GM04503 (cell line): ENCODE measurements at places on chromosomes 16 and 17.

DNA sequence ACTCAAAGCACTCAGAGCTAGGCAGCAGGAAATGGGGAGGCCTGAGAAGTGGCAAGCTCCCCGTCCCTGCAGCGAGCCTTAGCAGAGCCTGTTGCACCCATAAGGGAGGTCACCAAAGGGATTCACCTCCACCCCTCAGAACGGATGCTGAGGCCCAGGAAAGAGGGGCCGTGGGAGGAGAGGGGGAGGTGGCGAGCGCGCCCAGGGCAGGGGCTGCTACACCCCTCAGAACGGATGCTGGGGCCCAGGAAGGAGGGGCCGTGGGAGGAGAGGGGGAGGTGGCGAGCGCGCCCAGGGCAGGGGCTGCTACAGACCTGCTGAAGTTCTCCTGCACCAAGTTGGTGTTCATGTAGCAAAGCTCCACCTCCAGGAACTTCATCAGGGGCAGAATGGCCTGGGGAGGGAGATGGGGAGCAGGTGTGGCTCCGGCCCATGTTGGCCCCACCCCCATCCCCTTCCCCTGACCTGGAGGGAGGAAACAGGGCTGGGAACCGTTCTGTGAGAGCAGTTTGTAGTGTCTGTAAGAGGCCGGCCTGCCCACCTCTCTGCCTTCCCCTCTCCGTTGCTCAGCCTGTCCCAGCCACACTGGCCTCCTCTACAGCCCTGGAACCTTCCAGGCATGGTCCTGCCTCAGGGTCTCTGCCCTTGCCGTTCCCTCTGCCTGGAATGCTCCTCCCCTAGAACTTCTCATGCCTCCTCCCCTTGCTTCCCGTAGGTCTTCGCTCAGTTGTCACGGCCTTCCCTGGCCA lies 11.4 kb downstream of the UNC13D start:
- DNase-seq, result no peak

GRCh38 chr17:61313461-61314326 lies 85.9 kb upstream of the TBX2 start:
- DNase-seq, result no peak

DNA sequence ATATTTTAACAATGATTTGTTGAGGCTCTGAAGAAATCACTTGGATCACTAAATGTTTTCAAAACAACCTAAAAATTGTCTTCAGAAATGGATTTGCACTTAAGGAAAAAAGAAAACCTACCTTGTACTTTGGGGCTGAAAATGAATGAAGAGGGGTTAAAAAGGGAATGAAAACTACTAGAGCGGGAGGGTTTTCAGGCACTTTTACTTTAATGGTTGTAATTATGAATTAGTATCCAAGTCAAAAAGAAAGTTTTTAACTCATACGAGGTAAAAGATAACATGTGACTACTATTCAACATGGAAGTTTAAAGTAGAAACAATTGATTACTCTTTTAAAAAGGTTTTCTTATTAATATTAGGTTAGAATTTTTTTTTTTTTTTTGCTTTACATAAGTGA lies 5.1 kb downstream of the IGF2BP1 start:
- no peak for DNase-seq

DNA sequence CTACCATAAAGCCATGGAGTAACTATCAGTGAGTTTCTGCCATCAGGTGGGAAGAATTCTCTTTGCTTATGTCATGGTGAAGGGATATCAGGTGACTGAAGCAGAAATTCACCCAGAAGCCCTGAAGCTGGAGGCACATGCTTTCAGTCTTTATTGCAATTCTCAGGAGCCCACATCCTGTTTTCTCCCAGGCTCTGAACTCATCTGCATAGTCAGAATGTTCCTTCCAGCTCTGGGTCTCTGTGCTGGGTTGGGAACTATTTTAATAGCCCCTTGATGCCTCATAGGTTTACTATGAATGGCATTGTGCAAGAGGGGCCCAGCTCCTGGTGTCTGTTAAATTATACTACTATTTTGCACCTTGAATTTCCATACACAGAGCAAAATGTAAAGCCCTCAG lies 198.4 kb upstream of the SOX9 start:
- DNase-seq, result peak; percentile 52

- no peak for DNase-seq
Measured at GRCh38 chr17:33948309-33948708, 306.8 kb upstream of the CCL2 start.

GRCh38 chr17:8480011-8480976 lies 44.6 kb downstream of the NDEL1 start:
- no peak for DNase-seq

GRCh38 chr16:81401035-81401950 lies 43.3 kb upstream of the CMIP start:
- DNase-seq, result no peak

GRCh38 chr17:43020789-43021740 lies 1.1 kb downstream of the VAT1 start:
- peak; percentile 59 for DNase-seq

- DNase-seq, result no peak
Measured at GRCh38 chr17:12068946-12069345, 48.3 kb downstream of the MAP2K4 start.

DNA sequence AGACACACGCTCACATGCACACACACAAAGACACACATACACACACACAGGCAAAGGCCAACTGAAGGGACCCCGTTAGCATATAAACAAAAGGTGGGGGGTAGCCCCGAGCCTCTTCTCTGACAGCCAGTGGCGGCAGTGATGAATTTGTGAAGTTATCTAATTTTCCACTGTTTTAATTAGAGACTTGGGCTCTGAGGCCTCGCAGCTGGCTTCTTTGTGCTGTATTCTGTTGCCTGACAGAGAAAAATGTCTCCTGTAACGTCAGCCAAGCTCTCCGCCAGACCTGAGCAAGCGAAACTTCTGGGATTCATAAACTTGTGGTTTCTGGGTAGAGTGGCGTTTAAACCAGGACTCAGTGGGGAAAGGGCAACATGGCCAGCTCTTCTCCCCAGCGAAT lies 113.9 kb upstream of the FOXF1 start:
- peak; percentile 57 for DNase-seq

DNA sequence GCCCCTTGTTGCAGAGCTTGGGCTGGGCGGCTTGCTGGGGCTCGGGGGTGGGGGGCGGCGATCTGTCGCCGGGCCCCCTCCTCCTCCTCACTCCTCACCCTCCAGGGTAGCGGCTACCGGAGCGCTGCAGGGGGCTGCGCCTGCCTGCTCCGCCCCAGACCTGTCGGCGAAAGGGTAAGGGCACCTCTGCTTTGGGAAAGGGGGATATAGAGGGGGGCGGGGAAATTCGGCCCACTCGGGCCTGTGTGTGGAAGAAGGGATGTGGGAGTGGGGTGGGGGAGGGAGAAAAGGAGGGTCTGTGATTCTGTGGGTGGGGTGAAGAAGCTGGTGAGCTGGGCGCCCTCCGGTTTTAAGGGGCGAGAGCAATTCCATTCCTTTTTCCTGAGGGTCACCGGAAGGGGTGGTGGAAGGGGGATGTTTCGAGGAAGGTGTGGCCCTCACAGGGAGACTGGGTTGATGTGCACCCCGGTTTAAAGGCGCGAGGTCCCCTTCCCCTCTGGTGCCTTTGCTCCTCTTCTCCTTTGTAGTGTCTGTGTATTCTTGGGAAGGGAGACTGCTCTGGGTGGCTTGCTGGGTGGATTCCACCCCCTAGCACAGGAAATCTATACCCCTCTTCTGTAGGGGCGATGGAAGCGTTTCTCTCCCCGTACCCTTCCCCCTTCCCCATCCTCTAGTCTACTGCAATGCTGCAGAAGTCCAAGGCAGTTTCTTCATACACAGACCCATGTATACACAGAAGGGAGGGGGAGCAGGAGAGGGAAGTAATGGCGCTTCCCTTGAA lies 878 bp downstream of the TAOK1 start:
- DNase-seq, result no peak

- DNase-seq, result no peak
Measured at GRCh38 chr16:80954985-80955384, 51.7 kb downstream of the CMC2 start.

GRCh38 chr16:15849209-15849981 lies 7.4 kb downstream of the MYH11 start:
- DNase-seq, result no peak

DNA sequence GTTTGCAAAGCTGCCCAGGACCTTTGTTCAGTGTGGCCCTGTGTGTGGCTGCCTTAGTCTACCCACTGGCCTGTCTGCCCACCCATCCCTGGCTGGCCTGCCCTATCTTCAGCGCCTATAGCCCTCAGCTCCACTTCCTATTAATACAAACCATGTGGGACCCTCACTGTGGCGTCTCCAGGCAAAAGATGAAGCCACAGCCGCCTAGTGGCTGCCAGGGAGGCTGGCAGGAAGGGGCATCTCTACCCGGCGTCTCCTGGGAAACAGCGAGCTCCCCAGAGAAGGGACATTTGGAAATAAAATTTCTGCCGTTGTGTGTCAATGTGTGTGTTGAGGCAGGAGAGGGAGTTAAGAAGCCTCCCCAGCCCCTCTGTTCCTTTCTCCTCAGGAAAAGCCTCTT lies 31.5 kb downstream of the NEUROD2 start:
- no peak for DNase-seq

DNA sequence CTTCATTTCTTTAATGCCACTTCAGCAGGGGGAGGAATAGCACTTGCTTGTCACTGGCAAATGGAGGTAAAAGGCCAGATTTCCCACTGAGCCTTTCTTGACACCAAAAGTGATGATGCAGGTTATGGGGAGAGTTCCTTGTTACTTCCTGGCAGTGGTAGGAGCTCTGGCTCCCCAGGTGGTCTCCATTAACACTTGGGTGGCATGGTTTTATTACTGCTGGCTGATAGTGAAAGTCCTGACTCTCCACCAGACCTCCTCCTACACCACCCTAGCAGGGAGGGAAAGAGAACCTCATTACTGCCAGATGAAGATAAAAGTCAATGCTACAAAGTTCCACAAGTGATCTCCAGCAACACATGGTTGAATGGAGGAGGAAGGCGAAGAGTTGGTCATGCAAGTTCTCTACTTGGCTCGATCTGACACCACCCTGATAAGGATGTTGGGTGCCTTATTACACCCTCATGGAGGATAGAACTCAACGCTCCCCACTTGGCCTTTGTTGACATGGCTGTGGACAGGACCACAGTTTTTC lies 152.7 kb upstream of the GNAO1 start:
- no peak for DNase-seq

- no peak for DNase-seq
Measured at GRCh38 chr17:36069136-36069535, 5.1 kb downstream of the CCL18 start.

DNA sequence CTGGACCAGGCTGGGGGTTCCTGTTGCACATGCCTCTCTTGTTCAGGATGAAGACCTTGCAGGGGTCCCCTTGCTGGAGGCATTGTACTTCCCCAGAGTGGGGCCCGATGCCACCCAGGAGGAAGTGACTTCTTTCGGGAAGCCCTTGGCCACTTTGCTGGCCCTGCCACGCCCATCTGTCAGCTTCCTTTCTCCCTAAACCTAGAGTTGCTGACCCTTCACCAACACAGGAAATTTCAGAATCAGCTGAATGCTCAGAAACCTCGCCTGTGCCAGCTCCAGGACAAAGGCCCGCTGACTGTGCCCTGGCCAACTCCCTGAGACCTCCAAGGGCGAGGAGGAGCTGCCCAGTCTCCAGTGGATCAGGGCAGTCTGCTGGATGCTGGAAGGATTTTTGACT lies 26.7 kb downstream of the WNT9B start:
- DNase-seq, result no peak

- DNase-seq, result peak; percentile 81
Measured at GRCh38 chr16:66515596-66516508, 34.1 kb downstream of the TK2 start.

DNA sequence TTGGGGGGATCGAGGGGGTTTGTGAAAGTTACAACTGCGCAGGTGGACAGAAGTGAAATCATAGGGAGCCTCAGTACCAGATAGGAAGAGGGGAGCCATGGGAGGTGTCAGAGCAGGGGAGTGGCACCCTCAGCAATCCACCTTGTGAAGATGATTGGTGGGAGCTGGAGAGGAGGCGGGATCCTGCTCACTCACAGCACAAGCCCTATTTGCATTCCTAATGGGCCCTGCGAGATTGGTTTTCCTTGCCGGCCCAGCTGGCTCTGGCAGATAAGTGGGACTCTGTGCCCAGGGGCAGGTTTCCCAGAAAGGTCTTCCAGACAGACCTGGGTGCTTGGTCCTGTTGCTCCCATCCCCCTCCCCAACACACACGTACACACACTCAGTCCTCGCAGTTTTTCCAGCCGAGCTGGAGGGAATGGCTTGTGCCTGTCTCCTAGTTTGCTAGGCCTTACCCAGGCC lies 9.4 kb downstream of the WNT3 start:
- DNase-seq, result no peak

- DNase-seq, result no peak
Measured at GRCh38 chr17:18377437-18378204, at the start of gene EVPLL. TSS of gene EVPLL (plus strand) at chr17:18377778. CDS start at chr17:18380938, 3,160 bp downstream.

- no peak for DNase-seq
Measured at GRCh38 chr16:12124742-12125141, 148.2 kb downstream of the SNX29 start.

DNA sequence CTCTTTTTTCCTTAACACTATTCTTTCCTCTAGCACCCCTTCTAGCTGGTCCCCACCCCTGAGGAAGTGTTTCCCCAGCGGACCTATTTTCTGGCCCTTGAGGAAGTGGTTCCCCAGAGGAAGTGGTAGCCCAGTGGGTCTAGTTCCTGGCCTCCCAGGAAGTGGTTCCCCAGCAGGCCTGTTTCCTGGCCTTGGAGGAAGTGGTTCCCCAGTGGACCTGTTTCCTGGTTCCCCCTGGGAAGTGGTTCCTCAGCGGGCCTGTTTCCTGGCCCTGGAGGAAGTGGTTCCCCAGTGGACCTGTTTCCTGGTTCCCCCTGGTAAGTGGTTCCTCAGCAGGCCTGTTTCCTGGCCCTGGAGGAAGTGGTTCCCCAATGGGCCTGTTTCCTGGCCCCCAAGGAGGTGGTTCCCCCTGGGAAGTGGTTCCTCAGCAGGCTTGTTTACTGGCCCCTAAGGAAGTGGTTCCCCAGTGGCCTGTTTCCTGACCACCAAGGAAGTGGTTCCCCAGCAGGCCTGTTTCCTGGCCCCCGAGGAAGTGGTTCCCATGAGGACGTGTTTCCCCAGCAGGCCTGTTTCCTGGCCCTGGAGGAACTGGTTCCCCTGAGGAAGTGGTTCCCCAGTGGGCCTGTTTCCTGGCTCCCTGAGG lies 58.3 kb downstream of the NTN1 start:
- no peak for DNase-seq

GRCh38 chr16:3023415-3023668 lies 400 bp downstream of the HCFC1R1 start:
- DNase-seq, result peak; percentile 60

DNA sequence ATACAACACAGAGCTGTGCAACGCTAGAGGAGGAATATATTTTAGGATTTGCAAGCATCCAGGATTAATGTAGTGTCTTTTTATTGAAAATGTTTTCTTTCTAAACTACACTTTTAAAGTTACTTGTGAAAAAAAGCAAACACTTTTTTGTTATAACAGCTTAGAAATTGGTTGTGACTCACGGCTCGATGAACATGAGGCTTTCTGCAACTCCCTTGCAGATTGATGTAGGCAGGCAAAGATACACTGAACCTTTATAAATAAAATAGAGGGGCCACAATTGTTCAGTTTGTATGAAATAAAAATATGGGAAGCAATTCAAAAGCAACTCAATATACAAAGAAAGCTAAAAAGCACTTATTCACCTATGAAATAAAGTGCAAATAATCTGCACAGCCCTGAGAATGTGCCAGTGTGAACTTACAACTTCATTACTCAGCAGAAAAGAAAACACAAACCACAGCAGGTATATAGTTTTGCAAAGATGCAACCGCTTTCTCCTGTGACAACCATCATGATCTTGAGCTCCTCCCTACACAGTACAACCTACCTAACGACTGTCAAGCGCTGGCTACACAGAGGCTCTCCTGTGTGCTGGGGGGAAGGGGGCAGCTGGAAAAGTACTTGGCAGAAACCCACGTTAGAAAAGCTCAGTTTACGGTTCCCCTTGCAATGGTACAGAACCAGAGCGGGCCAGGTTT lies 948 bp downstream of the LUC7L start:
- no peak for DNase-seq
